ENCODE measurements at places on chromosomes 13 and 19. TPM values are rescaled to one million over a fixed set of nuclear protein-coding genes. Genes with fewer than 3 reads are reported as not detected.

GRCh38 chr13:66195238-66195637, 1034.9 kb downstream of the PCDH9 start:
- no peaks in the 10 kb centered on the region for H3K36me3 ChIP-seq
- no peaks in the 10 kb centered on the region for H3K4me1 ChIP-seq
- DNase-seq, result no peak
- H3K4me3 ChIP-seq, result no peak overlapping the region
- no peaks in the 10 kb centered on the region for H3K27me3 ChIP-seq
- no peak overlapping the region for H3K27ac ChIP-seq

DNA sequence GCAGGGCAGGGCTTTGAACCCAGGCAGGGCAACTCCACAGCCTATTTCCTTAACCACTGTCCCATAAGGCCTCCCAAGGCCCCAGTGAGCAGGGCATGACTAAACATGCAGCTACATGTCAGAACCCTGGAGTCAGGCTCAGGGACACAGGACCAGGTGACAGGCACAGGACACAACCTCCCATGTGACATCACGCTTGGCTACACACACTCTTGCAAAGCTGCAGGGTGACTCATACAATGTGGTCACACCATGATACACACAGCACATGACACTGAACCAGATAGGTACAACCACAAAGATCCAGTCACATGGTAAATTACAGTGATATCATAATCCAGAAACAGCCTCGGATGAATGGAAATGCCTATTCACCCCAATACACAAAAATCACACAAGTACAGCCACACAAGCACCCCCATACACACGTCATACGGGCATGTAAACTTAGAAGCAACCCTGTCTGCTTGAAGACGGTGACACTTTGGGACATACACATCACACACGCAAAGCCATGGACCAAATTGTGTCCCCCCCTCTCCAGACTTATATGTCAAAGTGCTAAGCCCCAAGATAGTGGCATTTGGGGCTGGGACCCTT, 14.5 kb downstream of the KLK4 start:
- no peaks in the 10 kb centered on the region for H3K4me1 ChIP-seq
- DNase-seq, result no peak
- no peak overlapping the region for H3K4me3 ChIP-seq
- H3K27ac ChIP-seq, result no peak overlapping the region

GRCh38 chr19:18932216-18932841, 8.7 kb downstream of the HOMER3 start:
- DNase-seq, result peak; percentile 67
- H3K27me3 ChIP-seq, result peaks cover 8% of the 10 kb centered on the region
- H3K36me3 ChIP-seq, result peaks cover 4% of the 10 kb centered on the region
- H3K27ac ChIP-seq, result no peak overlapping the region
- H3K4me3 ChIP-seq, result peak overlapping the region; percentile 73

- H3K27ac ChIP-seq, result no peak overlapping the region
- H3K27me3 ChIP-seq, result no peaks in the 10 kb centered on the region
- DNase-seq, result no peak
- H3K36me3 ChIP-seq, result no peaks in the 10 kb centered on the region
- no peaks in the 10 kb centered on the region for H3K4me1 ChIP-seq
These were observed 572.0 kb downstream of the IRS2 start for GRCh38 chr13:109214393-109214792.

Gene FBXW9
- total RNA-seq, result 11.8 TPM

GRCh38 chr13:77387607-77388200, 60.8 kb upstream of the MYCBP2 start:
- peaks cover 38% of the 10 kb centered on the region for H3K27me3 ChIP-seq
- H3K36me3 ChIP-seq, result no peaks in the 10 kb centered on the region
- peaks cover 11% of the 10 kb centered on the region for H3K4me1 ChIP-seq
- H3K27ac ChIP-seq, result no peak overlapping the region
- no peak overlapping the region for H3K4me3 ChIP-seq

Gene PSG7
- total RNA-seq, result not detected

DNA sequence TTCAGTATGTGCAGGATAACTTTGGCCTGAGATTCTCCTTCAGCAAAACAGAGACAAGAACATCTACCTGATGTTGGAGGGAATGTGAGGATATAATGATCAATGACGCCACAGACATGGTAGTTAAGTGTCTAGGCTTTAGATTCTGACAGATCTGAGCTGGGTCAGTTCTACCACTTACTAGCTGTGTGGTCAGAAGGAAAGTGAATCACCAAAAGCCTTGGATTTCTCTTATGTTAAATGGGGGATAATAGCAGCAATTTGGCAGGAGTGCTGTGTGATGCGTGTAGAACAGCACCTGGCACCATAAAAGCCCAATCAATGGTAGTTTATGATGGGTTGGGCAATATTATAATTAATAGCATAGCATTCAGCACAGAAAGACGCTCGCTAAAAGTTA, 41.7 kb downstream of the RXFP2 start:
- no peak for DNase-seq
- H3K36me3 ChIP-seq, result no peaks in the 10 kb centered on the region
- peaks cover 10% of the 10 kb centered on the region for H3K27me3 ChIP-seq
- no peak overlapping the region for H3K27ac ChIP-seq

- no peak overlapping the region for H3K4me3 ChIP-seq
- H3K4me1 ChIP-seq, result no peaks in the 10 kb centered on the region
- H3K27ac ChIP-seq, result no peak overlapping the region
- no peak for DNase-seq
These were observed 1407.1 kb downstream of the UQCRFS1 start for GRCh38 chr19:27805848-27806247.

DNA sequence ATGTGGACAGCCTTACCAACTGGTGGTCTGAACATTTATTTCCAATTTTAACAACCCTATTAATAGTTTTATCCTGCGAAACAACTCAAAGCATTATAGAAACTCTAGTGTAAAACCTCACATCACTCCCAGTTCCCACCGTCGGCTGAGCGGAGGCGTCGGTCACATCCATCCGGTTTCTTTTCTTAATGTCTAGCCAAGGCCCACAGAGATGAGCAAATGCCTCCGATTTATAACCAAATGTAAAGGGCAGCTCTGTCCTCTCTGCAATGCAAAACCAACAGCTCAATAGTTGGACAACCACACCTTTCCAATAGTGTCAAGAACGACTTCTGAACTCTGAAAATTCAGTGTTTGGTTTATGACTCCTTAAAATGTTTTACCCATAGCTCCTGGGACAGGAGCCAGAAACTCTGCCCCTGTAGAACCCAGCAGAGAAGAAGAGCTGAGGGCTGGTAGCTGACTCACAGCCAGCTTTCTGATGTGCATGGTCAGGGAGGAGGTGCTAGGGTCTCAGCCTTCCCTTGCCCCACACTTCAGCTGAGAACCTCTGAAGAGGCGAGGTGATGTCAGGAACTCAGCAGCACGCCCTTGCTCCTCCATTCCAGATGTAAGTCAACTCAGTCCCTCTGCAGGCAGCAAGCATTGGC, 90.2 kb upstream of the UQCRFS1 start:
- peaks cover 5% of the 10 kb centered on the region for H3K27me3 ChIP-seq
- no peak overlapping the region for H3K27ac ChIP-seq
- no peak overlapping the region for H3K4me3 ChIP-seq
- H3K4me1 ChIP-seq, result no peaks in the 10 kb centered on the region
- H3K36me3 ChIP-seq, result no peaks in the 10 kb centered on the region
- DNase-seq, result no peak

Gene CLDN10
- total RNA-seq, result not detected

DNA sequence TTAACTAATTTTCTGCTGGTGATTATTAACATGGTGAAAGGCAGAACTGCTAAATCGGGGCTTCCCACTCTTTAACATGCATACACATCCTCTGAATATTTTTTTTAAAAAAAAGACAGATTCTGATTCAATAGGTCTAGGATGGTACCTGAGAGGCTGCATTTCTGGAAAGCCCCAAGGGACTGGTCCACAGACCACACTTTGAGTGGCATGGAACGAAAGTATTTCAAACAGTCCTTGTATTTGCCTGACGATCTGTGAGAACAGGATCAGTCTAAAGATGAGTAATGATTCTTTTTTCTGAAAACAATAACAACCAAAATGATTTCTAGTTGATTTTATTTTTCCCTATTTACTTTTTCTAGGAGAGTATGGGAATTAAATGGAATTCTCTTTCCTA, 16.7 kb upstream of the SPART start:
- no peaks in the 10 kb centered on the region for H3K4me1 ChIP-seq
- no peaks in the 10 kb centered on the region for H3K36me3 ChIP-seq
- DNase-seq, result no peak
- no peak overlapping the region for H3K27ac ChIP-seq
- peaks cover 10% of the 10 kb centered on the region for H3K27me3 ChIP-seq

Gene GPR180
- total RNA-seq, result 9.6 TPM

Gene ZNF317
- 50.7 TPM for total RNA-seq

Gene PPP1R15A
- 53.7 TPM for total RNA-seq

GRCh38 chr19:17035842-17036424, 9.3 kb upstream of the CPAMD8 start:
- DNase-seq, result no peak
- H3K4me3 ChIP-seq, result no peak overlapping the region
- peaks cover 9% of the 10 kb centered on the region for H3K27me3 ChIP-seq
- H3K27ac ChIP-seq, result no peak overlapping the region
- no peaks in the 10 kb centered on the region for H3K4me1 ChIP-seq
- H3K36me3 ChIP-seq, result no peaks in the 10 kb centered on the region

DNA sequence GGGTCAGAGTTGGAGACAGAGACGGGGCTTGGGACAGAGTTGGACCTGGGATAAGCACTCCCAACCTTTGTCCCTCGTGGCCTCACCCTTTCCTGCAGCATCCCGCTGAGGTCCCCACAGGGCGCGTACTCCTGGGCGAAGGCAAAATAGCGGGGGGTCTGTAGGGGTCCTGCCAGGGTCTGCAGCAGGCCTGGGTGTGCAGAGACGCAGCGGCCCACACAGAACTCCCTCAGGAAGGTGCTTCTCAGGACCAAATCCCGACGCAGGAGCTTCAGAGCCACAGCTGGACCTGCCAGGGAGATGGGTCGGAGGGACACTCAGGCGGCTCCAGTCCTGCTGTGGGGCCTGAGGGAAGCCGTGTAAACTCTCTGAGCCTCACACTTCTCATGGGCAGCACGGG, 1.3 kb downstream of the SBK3 start:
- H3K4me1 ChIP-seq, result peaks cover 5% of the 10 kb centered on the region
- no peak overlapping the region for H3K4me3 ChIP-seq
- H3K36me3 ChIP-seq, result no peaks in the 10 kb centered on the region
- H3K27me3 ChIP-seq, result peaks cover 8% of the 10 kb centered on the region

DNA sequence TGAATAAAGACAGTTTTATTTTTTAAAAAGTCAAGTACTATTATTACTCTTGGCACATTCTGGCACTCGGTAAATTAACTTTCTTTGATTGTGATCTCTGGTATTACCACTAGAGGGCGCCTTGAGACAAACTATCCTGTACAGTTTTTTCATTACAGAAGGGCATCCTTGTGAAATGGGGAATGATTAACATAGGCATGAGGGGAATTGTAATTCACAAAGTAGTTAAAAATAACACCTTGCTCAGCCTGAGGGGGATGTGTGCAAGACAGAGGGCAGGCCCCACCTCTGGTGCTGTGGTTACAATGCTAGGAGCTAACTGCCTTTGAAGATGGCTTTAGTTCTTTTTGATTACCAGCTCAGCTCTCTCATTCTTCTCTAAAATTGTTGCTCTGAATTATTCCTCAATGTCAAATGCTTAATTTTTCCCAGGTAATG, 24.2 kb upstream of the C1QTNF9B start:
- no peak overlapping the region for H3K27ac ChIP-seq
- peaks cover 9% of the 10 kb centered on the region for H3K4me1 ChIP-seq
- H3K36me3 ChIP-seq, result peaks cover 4% of the 10 kb centered on the region
- H3K27me3 ChIP-seq, result peaks cover 39% of the 10 kb centered on the region
- peak; percentile 24 for DNase-seq

GRCh38 chr13:50386541-50387050, 371.4 kb downstream of the KCNRG start:
- H3K36me3 ChIP-seq, result no peaks in the 10 kb centered on the region
- peaks cover 24% of the 10 kb centered on the region for H3K27me3 ChIP-seq
- DNase-seq, result no peak
- H3K4me3 ChIP-seq, result no peak overlapping the region
- H3K4me1 ChIP-seq, result peaks cover 13% of the 10 kb centered on the region
